Skin of body (tissue), 3 donors: ENCODE measurements at places on chromosomes 3 and 15. TPM values are rescaled to one million over a fixed set of nuclear protein-coding genes. Genes with fewer than 3 reads are reported as not detected.

DNA sequence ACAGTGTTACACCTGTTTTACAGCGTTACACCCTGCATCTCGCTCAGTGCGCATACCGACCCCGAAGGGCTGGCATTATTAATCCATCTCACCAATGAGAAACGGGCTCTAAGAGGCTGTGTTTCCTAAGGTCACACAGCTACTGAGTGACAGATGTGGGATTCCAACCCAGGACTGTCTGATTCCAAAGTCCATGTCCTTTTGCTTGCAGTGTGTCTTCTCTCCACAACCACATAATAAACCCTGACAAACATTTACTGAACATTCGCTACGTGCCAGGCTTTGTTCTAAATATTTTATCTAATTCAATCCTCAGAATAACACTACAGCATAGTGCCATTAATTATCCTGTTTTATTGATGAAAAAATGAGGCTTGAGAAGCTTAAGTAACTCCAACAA is 79.1 kb downstream of the RAB11A start:
- DNase-seq = no peak

The ARHGEF26 gene
- 13.8 TPM for total RNA-seq

- DNase-seq = no peak
These were observed 10.3 kb upstream of the CD47 start for GRCh38 chr3:108100906-108101660.

DNA sequence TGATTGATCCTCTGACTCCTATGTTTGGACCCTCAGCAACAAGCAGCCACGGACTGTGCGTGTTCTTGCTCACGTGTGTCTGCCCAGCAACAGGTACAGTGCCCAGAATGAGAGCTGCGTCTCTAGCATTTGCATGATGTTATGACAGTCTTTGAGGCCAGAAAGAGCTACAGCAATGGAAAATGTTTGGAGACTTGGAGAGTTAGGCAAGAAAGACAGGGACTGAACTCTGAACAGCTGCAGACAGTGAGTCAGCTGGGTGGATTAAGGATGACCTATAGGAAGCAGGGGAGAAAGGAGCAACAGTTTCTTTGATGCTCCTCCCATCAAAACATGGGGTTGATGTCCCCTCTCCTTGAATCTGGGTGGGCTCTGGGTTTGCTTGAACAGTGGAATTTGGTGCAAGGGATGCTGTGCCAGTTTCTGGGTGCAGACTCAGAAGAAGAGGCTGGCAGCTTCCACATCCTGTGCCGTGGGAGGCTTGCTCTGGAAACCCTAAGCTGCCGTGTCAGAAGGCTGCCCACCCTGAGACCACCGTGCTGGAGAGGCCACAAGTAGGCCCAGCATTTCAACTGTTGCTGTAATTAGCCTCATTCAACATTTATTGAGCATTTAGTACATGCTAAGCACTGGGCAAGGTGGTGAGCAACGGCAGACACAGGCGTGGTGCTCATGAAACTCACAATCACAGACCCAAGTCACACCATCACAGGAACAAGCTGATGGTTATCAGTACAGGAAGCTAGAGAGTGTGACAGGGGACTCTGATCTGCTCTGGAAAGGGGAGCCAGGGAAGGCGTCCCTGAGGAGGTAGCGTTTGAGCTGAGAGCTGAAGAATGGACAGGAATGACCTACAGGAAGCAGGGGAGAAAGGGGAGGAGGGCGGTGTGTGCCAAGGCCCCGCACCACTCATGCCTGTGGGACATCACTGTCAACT is 21.7 kb downstream of the CCR9 start:
- DNase-seq = no peak

DNA sequence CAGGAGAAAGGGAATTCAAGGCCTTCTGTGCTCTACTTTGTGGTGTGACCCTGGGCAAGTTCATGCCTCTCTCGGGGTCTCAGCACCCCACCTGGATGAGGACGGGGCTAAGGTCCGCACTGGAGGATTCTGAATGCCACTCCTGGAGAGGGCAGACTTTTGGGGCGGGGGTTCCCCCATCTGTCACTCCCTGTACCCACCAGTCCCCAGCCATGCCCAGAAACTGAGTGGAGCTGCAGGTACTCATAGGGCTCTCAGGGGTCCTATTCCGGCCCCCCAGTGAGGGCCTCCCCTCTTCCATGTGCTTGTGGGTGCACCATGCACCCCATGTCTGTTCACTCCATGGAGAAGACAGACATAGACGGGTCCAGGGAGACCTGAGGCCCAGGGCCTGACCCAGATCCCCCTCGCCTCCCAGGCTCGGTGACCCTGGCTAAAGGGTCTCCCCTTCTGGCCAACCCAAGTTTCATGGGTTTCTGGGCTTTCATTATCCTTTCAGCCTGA is 26.0 kb downstream of the ACSBG1 start:
- no peak for DNase-seq

- no peak for DNase-seq
These were observed 445.4 kb downstream of the EPHB1 start for GRCh38 chr3:135240426-135240825.

The GOLGA6D gene
- total RNA-seq = 0.30 TPM

DNA sequence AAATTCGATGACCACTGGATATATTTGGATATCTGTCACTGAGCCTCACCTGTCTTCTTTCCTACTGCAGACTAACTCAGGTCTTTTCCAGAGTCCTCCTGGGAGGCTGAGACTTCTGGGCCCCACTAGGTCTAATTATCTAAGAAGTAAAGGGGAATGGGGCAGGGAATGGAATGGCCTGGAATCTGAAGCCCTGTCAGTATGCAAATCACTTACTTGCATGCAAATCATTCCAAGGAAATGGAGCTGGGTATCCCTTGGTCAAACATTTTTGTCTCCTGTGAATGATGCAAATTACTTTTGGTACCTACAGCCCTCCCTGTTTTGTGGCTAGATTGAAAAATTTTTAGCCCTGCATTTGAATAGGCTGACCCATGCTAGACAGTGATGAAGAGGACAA is 5.3 kb upstream of the SPSB4 start:
- DNase-seq = no peak
